ENCODE measurements at places on chromosomes 2 and 18.

GRCh38 chr2:59754011-59754735, 799.3 kb downstream of the BCL11A start:
- no peak for DNase-seq

DNA sequence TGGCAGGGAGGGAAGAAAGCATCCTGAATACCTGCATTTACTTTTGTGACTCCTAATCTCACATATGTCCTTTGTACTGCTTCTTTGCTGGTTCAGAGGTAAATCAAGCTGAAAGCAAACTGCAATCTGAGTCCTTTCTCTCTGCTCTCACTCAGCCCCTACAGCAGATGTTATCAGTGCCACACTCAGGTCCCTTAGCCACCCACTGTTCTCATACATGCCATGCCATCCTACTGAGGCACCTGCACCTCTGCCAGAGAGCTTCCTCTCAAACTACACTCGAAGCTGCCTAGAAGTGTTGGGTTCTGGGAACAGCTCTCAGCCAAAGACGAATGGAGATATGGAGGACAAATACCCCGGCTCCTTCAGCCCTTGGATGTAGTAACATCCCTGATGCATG, 244.5 kb downstream of the TXNL1 start:
- no peak for DNase-seq

GRCh38 chr18:79355433-79356335, 40.0 kb upstream of the NFATC1 start:
- no peak for DNase-seq

DNA sequence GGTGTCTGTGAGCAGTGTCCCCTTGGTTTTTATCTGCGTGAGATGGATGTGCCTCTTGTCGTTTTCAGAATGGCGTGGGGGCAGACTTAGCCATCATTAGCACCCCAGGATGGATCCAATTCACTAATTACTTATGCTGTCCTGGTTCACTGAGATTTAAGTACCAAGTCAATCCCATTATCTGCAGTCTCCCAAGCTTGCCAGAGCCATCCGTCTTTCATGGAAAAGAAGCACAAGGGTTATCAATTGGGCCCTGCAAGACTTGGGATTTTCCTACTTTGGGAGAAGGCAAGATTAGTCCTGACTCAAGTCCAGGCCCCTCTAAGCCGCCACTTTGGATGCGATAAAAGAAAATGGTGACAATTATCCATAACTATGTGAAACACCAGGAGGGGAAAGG, 404.0 kb downstream of the TMEM182 start:
- no peak for DNase-seq

GRCh38 chr2:175805442-175806124, 196.5 kb downstream of the LNPK start:
- no peak for DNase-seq

GRCh38 chr18:8807488-8807805, 102.1 kb downstream of the MTCL1 start:
- no peak for DNase-seq

- no peak for DNase-seq
Observed at GRCh38 chr2:190488516-190489233, 45.8 kb downstream of the NEMP2 start.

DNA sequence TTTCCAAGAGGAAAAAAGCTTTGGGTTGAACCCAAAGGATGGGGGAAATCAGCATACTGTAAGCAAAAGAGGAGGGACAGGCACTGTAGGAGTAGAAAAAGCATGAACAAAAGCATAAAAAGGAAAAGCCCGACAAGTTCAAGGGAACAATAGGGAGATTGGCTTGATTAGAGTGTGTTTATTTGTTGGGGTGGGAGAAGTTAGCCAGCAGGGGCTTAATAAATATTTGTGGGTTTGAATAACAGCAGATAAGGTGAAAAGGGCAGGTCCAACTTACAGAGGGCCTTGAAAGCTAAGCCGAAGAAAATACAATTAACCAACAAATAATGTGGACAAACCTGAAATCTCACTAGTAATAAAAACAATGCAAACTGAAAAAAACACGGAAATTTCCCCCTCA, 126.7 kb downstream of the THADA start:
- no peak for DNase-seq

- no peak for DNase-seq
Observed at GRCh38 chr18:79916128-79916494, 35.3 kb downstream of the SLC66A2 start.

DNA sequence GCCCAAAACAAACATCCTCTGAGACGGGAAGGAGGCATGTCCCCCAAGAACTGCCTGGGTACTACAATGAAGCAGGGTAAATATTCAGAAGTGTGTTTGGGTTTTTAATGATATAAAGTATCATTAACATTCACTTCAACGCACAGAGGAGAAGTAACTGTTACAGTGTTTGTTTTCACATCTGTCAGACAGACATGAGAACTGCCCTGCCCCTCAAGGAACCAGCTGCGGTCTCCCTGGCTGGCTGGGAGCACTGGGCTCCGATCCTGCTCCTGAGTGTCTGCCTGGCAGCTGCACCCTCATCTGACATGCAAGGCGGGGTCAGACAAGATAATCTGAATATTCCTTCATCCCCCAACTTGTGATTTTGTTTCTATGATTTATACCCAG, 75.6 kb downstream of the MBP start:
- no peak for DNase-seq

GRCh38 chr2:239927424-239927981, 97.6 kb downstream of the NDUFA10 start:
- DNase-seq: no peak

DNA sequence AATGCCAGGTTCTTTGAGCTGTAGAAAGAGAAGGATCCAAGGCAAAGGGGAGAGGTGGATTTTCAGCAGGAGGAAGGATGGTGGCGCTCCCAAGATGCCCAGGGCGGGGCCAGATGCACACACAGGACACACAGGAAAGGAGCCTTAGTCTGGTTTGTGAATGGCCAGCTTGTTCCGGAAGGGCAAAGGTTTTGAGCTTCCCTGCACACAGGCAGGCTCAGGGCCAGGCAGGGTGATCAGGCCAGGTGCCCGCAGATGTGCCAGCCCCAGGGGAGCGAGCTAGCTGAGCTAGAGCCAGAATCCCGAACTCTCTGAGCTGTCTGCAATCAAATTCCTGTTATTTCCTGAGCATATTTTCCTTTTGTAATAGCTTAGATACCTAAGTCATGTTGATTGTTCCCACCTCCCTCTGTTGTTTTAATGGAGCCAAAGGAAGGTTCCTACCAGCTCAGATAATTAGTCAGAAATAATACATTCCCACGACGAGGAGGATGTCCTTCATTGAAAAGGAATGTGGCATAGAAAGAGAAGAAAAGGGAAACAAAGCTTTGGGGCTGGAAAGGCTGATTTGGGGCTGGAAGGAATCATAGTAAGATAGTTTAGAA, 13.7 kb upstream of the OTOF start:
- DNase-seq: no peak

DNA sequence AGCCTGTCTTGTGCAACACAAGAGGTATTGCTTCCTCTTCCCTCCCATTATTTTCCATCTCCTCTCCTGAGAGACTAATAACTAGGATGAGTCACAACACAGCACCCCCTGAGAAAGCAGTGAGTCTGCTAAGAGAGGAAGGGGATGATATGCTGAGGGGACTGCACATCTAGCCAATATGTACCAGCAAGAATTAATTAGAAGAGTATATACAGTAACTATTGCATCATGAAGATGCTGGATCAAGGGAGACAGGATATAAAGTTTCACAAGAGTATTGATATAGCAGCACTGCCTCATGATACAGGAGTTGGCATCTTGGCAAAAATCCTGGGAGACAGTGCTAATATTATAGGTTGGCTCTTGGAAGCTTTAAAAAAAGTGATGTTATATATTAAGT, 289.9 kb upstream of the RBMS1 start:
- DNase-seq: no peak

GRCh38 chr2:28958689-28959088, 22.4 kb upstream of the TOGARAM2 start:
- no peak for DNase-seq

DNA sequence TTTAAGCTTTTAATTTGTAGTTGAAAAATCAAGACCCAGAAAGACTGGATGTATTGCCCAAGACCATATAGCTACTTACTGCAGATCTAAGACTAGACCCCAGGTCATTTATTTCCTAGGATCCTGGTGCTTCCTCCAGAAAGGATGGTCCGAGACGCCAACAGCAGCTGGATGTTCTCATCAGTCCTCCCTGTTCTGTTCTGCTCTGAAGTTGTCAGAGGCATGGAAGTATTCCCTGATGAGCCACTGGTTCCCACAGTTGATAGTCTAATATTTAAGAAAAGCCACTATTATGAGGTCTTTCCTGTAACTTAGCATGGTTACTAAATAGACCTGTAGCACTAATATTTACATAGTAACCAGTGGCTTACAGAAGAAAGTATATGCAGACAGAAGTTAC, 393.5 kb downstream of the MTX2 start:
- DNase-seq: no peak

DNA sequence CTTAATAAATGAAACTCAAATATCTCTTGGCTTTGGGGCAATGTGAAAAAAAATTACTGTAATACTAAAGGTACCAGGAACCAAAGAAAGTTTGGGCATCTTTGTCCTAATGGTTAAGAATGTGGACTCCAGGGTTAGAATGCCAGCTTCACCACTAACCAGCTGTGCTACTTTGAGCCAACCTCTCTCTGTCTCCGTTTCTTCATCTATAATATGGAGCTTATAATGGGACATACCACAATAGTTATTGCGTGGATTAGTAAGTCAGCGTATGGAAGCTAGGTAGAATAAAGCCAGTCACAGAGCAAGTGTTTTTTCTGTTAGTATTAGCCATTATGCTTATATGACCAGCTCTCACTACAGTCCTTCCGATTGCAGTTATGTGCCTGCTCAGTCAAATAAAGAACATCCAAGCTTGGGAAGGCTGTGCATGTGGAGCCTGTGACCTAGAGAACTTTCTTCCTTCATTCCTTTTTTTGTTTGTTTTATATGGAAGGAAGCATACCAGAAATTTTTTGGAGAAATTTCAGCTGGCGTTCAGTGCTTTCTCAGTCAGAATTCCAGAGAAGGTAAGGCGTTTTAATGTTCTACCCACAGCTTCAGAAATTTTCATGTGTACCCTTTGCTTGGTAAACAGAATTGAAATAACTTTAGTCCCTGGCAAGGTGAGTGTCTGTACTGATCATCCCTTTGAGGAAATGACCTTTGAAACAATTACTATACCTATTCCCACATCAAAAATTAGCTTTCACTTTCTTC, 114.0 kb upstream of the RND3 start:
- no peak for DNase-seq

GRCh38 chr18:62325806-62326645, 916 bp downstream of the TNFRSF11A start:
- DNase-seq: no peak

DNA sequence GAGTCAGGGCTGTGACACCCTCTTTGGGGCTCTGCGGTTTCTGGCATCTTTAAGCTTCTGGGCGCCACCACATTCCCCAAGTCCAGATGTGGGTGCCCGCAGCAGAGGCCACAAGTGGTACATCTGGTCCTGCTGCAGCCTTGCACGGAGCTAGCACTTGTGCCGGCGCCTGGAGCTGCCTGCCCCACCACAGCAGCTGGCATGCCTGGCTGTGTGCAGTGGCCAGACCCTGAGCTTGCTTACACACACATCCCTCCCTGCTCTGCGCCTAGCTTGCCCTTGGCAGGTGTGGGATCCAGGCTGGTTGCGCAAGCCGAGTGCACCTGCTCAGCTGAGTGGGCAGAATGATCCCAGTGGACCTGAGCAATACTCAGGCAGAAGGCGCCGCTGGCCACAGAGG, 27.3 kb downstream of the SLC4A10 start:
- no peak for DNase-seq

- DNase-seq: peak; percentile 30
Observed at GRCh38 chr2:21042958-21043743, 722 bp downstream of the APOB start.

DNA sequence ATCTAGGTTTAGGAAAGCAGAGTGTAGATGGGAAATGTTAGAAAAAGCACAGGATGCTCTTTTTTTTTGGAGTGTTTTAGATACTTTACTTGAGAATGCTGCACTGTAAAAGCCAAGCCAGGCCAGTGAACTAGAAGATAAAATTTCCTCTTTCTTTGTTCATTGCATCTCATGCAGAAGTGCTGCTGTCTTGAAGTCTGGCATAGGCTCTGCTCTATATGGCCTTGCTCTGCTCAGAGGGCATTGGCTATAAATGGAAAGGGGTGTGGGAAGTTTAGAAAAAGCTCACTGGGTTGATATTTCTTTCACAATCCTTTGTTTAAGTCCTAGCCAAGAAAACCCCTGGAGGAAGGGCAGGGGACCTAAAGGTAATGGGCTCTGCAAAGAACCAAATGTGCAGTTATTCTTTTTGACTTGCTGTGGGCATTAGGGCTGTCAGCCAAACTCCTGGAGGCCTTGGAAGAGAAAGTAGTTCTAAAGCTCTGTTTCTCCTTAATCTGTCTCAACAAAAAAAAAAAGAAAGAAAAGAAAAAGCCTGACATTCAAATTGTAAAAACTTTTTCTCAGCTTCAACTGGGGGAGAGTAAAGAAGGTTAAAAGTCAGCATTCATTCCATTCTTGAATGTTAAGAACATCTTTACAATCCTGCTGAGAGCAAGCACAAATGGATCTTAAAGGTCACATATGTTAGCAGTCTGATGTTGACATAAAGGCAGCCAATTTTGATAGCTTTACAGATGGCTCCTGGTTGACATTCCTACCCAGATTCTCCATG, 338.3 kb downstream of the GULP1 start:
- DNase-seq: no peak

DNA sequence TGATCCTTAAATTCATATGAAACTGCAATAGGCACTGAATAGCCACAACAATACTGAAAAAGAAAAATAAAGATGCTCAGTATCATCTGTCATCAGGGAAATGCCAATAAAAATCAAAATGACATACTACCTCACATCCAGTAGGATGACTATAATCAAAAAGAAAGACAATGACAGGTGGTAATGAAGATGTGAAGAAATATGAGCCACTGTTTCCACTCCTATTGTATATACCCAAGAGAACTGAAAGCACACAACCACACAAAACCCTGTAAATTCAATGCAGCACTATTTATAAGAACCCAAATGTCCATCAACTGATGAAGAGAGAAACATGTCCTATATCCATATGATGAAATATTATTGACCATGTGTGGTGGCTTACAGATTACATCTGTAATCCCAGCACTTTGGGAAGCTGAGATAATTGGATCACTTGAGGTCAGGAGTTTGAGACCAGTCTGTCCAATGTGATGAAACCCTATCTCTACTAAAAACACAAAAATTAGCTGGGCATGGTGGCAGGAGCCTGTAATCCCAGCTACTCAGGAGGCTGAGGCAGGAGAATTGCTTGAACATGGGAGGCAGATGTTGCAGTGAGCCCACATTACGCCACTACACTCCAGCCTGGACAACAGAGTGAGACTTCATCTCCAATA, 39.9 kb downstream of the MAP3K2 start:
- DNase-seq: no peak

DNA sequence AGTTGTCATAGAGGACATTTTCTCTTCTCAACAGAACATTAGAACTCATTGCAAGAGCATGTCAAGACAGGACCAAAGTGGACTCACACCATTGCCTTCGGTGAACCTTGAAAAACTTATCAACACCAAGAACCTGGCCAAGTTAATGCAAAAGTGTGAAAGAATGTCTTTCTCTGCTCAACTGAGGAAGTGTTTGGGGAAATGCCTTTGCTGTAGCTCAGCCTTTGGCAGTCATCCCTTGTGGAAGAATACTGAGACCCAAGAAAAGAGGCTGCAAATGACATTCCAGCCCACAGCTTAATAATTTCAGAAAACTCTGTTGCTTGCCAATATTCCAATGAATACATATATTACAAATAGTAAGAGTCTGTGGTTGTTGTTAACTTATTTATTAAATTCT, 728.8 kb upstream of the PIK3C3 start:
- DNase-seq: no peak

All from stimulated activated CD8-positive, alpha-beta memory T cell treated with anti-CD3 and anti-CD28 coated beads, Interleukin-7, amount 100 ng/mL, for 1 hour (primary cell).